ENCODE measurements at places on chromosomes 6 and 20. TPM values are rescaled to one million over a fixed set of nuclear protein-coding genes. Genes with fewer than 3 reads are reported as not detected.

Gene KIF25
- total RNA-seq, result 0.64 TPM

Gene PTK6
- total RNA-seq, result 0.82 TPM

GRCh38 chr6:2990248-2990931 lies 9.3 kb upstream of the NQO2 start:
- no peak for ATAC-seq

DNA sequence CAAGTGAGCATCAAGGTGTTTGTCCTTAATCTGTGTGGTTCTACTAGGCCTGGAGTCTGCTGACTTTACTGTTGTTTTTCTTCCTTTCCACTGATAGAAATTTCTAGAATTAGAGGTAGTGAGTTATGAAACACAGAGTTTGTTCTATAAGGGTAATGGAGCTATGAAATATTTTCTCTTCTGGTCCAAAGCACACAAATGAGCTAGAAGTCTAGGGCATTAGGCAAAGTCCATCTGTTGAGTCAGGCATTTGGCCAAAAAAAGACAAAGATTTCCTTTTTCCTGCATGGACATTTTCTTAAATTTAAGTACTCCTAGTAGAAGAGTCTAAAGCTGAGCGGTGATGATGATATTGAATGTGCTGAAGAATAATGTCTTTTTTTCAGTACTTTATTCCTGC lies 174.3 kb upstream of the STXBP5 start:
- ATAC-seq, result no peak

Gene SLC26A8
- 0.11 TPM for total RNA-seq

DNA sequence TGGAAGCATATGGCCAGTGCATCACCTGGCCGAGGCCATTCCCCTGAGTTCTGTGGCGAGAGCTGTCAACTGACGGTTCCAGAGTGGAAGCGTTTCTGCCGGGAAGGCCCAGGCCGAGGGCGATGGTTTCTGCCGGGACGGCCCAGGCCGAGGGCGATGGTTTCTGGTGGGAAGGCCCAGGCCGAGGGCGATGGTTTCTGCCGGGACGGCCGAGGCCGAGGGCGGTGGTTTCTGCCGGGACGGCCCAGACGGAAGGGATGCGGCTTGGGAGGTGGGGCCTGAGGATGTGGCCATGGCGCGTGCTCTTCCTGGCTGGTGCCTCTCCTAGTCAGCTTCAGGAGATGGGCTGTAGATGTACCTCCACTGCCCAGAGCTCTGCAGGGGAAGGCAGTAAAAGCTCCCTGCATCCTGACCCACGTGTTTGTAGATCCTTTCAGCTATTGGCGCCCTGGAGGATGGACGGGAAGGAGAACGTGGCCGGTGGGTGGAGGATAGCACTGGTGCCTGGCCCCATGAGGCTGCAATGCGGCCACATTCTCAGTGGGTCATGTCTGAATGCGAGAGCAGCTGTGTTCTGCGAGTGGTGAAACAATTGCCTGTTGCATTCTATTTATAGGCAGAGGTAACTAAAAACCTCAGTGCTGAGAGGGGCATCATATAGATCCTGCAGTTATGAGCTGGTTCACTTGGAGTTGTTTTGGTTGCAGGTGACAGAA lies 12.8 kb downstream of the TPD52L2 start:
- no peak for ATAC-seq

Gene PDYN
- total RNA-seq, result 0.05 TPM

- ATAC-seq, result no peak
Observed at GRCh38 chr6:88572449-88573139, 390.8 kb downstream of the RNGTT start.

Gene HUS1B
- total RNA-seq, result 3.0 TPM

GRCh38 chr6:127932708-127933107 lies 31.9 kb upstream of the THEMIS start:
- no peak for ATAC-seq

Data from motor neuron (in vitro differentiated cells).